ENCODE measurements at places on chromosomes 7 and 10.

GRCh38 chr7:117135553-117135891 lies 182.2 kb downstream of the ST7 start:
- DNase-seq, result no peak

GRCh38 chr7:1887251-1887650 lies 217.2 kb downstream of the ELFN1 start:
- DNase-seq, result no peak

GRCh38 chr10:679556-679955 lies 9.9 kb downstream of the DIP2C start:
- no peak for DNase-seq

DNA sequence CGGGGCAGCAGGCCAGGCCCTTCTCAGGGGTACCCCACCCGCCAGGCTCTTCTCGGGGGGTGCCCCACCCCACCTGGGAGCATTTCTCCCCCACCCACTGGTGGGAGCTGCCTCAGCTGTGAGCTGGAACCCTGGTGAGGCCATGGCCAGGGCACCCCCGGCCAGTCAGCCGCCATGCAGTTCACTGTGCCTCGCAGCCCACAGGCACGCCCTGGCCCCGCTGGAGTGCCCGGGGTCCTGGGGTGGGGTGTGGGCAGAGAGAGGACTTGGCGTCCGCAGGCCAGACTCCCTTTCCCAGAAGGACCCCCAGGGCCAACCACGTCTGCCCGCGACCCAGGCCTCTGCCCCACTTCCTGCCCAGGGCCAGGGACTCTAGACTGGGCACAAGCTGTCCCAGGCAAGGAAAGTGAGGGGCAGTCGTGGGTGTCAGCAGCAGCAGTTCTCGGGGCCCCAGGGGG lies 13.1 kb downstream of the DPYSL4 start:
- no peak for DNase-seq

DNA sequence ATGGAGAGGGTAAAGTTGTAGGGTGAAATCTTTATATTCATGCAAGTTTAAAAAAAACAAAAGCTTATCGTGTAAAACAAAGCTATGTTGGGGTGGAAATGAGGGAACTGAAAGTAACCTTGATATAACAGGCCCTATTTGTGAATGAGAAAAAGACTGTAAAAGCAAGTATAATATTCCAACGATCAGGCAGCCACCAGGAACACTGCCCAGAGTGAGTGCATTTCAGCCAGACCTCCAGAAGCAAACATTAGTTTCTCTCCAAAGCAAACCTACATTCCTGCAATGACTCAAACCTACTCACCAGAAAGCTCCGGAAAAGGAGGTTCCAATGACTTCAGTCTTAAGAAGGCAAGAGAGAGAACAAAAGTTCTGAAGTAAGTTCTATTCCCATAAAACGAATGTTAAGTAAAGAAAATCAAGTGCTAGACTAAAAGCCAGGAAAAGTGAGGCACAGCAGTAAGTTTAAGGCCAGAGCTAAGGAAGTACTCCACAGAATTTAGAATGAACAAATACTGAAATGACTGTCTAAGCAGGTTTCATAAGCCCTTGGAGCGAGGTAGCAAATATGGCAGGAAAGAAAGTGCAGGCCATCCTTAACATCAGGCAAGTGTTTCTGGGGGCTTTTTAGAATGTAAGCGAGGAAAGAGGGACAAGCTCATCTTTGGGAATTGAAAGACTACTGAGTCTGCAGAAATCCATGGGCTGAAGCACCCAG lies 493.1 kb downstream of the XPNPEP1 start:
- peak; percentile 71 for DNase-seq

DNA sequence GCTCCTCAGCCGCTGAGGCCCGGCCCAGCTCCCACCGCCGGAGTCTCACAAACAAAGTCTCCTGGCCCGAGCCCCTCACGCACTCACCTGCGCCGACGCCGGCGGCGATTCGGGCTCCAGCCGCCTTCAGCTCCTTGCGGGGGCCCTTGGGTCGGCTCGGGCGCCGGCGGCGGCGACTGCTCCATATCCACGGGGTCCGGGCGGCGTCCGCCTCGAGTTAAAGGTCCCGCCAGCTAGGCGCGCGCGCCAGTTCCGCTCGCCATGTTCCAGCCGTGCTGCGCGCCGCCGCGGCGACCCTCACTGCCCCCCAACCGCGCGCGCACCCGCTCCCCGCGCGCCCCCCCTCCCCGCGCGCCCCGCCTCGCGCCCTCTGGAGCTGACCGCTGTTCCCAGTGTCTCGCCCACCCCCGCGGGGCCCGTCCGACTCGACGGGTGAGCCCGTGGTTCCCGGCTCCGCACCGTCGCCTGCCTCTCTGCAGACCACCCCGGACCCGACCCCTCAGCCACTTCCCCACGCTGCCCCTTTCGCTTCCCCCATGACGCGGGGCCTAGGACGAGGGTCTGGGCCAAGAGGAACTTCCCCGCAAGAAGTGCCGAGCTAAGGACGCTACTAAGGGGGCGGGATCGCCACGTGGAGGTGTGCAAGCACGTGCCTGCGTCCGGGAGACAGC lies 396.1 kb downstream of the ZNF33B start:
- no peak for DNase-seq

GRCh38 chr10:131429942-131430341 lies 118.4 kb upstream of the TCERG1L start:
- DNase-seq, result no peak

DNA sequence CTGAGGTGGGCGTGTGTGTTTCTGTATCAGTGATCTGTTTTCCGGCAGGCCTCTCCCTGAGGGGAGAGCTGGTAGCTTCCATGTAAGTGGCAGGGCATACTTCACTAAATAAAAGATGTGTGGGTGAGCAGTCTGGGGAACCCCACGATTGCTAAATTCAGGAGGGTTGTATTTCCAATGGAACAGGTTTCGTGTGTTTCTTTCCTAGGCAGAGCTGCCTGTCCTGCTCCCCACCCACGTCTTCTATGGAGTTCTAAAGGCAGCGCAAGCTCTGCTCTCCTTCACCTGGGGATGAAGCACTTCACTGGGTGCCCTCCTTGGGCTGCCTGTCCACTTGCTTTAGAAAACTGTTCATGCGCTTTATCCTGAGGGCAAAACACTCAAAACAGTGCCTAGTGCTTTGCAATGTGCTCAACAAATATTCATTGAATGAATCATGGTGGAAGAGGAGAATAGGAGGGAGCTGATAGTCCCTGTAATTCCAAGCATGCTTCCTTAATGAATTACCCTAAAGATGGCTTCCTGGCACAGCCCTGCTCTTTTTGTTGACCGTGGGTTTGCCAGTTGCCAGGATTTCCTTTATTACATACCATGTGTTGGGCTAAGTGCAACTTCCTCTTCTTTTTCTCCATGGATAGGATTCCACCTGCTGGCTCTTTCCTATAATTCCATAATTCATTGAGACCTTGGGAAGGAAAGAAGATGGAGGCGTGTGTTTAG lies 50.6 kb upstream of the SRPK2 start:
- peak; percentile 90 for DNase-seq

DNA sequence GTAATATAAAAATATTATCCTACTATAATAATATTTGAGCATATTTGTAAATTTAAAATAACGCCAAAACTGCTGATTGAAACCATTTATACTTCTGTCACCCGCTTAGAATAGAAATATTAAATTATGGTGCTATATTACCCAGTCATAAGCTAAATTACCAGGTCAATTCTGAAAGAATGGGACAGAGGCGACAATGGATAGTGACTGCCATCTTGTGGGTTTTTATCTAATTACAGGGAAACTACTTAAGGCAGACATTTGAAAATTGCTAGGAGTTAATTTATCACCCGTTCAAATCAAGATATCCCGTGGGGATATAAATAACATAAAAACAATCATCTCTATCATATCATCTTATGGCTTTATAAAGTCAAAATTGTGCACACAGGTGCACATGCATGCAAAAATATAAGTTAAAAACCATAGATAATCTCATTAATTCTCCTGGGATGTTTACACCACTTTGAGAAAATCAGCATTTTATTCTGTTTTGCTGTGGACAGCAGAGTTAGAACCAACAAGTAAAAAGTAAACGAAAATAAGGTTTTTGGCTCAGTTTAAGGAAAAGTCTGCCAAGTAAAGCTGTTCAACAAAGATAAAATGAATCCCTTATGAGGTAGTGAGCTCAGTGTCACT lies 41.3 kb upstream of the HPSE2 start:
- DNase-seq, result peak; percentile 17

DNA sequence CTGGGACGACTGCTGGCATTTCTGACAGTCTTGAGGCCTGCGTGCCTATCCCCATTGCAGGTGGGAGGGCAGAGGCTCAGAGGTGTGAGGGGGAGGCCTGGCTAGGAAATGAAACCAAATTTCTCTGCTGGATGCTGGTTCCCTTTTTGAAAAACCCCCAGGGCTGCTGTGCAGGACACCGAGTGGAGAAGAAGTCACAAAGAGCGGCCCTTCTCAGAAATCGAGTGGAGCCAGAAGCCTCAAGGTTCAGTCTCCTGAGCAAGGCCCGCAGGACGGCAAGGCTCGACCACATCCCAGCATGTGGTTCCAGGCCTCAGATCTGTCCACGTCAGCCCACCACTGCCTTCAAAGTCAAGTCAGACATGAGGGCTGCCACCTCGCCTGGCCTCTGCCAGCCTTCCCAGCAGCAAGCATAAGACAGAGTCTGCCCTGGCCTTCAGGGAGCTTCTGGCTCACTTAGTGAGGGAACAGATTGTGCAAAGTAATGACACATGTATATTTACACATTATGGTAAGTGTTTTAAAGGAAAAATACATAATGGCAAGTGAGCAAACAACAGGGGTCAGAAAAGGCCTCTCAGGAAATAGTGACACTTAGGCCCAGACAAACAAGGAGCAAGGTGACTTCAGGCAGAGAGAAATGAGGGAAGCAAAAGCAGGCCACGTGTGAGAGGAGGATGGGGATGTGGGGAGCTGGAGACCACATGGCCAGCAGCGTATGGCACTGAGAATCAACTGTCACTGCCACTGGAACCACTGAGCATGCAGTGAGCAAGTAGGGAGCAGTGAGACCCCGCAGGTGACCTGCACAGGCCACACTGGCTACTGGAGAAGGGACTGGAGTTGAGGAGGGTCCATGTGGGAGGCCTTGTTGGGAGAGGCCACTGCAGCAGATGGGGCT lies 86.7 kb downstream of the ARHGAP22 start:
- no peak for DNase-seq

GRCh38 chr7:89731751-89732445 lies 422.4 kb upstream of the STEAP1 start:
- DNase-seq, result no peak

GRCh38 chr7:29408841-29409243 lies 154.8 kb upstream of the PRR15 start:
- DNase-seq, result peak; percentile 83

GRCh38 chr7:155002411-155003091 lies 373 bp downstream of the PAXIP1 start:
- DNase-seq, result peak; percentile 73

GRCh38 chr10:49619613-49620012 lies 5.8 kb downstream of the CHAT start:
- no peak for DNase-seq

GRCh38 chr10:42609872-42610271 lies 28.5 kb downstream of the ZNF33B start:
- DNase-seq, result no peak

- DNase-seq, result no peak
These were observed 46.2 kb downstream of the DPYSL4 start for GRCh38 chr10:132232981-132233380.

DNA sequence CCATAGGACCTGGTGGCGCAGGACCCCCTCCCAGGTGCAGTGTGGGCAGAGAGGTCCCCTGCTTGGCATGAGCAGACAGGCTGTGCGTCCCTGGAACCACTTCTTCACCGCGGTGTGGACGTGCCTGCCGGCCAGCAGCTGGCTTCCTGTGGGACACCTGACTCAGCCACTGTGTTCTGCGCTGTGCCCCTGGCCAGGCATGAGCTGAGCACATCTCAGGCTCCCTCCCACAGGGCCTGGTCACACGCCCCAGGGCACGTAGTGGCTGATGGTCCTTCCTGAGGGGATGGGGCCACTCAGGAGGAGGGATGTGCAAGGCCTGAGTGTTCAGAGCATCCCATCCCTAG lies 3.5 kb upstream of the DEPP1 start:
- no peak for DNase-seq

DNA sequence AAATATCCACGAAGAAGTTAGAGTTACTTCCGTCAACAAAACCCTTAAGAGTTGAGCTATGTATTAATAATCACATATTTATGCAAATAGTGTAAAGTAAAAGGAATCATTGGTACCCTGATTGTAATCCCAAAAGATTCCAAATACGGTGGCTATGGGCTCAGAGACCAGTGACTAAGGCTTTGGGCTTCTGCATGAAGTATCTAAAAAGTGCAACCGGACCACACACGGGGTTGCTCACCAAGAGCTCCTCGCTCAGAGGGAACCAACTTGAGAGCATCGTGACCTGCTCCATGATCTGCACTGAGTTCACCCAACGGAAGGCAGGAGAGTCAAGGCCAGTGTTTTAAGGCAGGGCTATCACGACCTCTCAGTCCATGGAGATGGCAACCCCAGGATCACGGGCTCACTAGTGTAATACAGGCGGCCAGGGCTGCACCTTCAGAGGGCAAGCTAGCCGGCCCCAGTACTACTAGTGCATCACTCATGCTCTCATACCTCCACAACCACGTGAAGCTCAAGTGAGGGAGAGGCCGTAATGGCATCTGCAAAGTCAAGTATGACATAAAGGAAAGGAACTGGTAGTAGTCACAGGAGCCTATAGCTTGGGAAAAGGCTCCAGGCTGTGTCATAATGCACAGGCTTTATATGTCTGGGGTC lies 77.1 kb upstream of the CAMK2B start:
- DNase-seq, result no peak

- DNase-seq, result peak; percentile 79
These were observed 51.2 kb upstream of the SORCS3 start for GRCh38 chr10:104589871-104590270.

DNA sequence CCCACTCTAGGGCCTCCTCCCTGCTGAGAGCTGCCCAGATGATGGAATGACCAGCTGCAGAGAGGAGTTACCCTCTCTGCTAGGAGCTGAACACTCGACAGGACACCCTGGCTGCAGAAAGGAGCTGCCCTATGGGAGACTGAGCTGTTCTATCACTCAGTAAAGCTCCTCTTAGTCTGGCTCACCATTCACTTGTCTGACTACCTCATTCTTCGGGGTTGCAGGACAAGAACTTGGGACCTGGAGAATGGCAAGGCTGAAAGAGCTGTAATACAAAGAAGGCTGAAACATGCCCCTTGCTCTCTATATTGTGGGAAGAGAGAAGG lies 30.5 kb downstream of the CRTAC1 start:
- DNase-seq, result no peak

- no peak for DNase-seq
These were observed 35.8 kb upstream of the TMEM236 start for GRCh38 chr10:17716161-17716560.

- no peak for DNase-seq
These were observed 54.0 kb downstream of the PAPSS2 start for GRCh38 chr10:87713707-87714106.
